NCI-H510A (cell line): ENCODE measurements at places on chromosomes 5 and 9.

- peak; percentile 11 for DNase-seq
These were observed 71.3 kb upstream of the HTR4 start for GRCh38 chr5:148725675-148726074.

DNA sequence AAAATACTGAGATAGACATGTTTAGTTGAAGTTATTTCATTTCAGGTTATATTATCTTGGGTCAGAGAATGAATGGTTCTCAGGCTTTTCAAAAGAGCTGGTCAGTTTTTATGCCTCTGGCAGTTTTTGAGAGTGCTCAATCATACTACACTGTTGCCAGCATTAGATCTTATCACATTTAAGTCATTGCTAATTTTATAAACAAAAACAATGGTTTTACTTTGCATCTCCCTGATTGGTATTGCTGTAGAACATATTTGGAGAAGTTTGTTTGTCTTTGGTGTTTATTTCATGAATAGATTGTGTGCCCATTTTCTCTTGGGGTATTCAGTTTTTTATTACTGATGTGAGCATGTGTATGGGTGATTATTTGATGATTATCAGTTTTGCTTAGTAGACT, 1.5 kb downstream of the CATSPER3 start:
- no peak for DNase-seq

- DNase-seq = no peak
These were observed 56.5 kb downstream of the SLC22A5 start for GRCh38 chr5:132425975-132426524.

DNA sequence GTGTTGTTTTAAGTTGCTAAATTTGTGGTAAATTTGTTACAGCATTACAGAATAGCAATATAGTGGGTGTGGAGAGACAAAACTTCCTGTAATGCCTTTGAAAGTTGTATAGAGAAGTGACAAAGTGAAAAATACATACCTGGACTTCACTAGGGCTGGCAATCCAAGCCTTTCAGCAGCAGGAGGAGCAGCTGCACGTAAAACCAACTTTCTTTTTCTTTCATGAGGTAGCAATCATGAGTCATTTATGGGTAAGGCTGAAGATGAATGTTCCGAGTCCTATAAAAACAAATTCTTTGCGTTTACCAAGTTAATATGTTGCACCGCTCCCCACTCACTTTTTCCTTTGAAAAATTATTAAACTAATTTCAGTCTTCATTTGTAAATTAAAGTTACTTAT, 1138.2 kb downstream of the TAF11L14 start:
- no peak for DNase-seq

GRCh38 chr5:17737092-17737491, 102.8 kb downstream of the TAF11L14 start:
- no peak for DNase-seq

- no peak for DNase-seq
These were observed 123.0 kb downstream of the ADAMTSL1 start for GRCh38 chr9:18596920-18597319.

- no peak for DNase-seq
These were observed 8.1 kb downstream of the IL12B start for GRCh38 chr5:159322180-159322579.

- DNase-seq = no peak
These were observed 122.5 kb upstream of the TMEM161B start for GRCh38 chr5:88391116-88391515.

GRCh38 chr5:104942735-104943134, 1380.1 kb upstream of the NUDT12 start:
- no peak for DNase-seq

- no peak for DNase-seq
These were observed 1.3 kb upstream of the PROP1 start for GRCh38 chr5:177997319-177997670.

- no peak for DNase-seq
These were observed 21.3 kb upstream of the SERINC5 start for GRCh38 chr5:80277191-80277590.

GRCh38 chr5:2007878-2008501, 125.3 kb upstream of the IRX4 start:
- no peak for DNase-seq

DNA sequence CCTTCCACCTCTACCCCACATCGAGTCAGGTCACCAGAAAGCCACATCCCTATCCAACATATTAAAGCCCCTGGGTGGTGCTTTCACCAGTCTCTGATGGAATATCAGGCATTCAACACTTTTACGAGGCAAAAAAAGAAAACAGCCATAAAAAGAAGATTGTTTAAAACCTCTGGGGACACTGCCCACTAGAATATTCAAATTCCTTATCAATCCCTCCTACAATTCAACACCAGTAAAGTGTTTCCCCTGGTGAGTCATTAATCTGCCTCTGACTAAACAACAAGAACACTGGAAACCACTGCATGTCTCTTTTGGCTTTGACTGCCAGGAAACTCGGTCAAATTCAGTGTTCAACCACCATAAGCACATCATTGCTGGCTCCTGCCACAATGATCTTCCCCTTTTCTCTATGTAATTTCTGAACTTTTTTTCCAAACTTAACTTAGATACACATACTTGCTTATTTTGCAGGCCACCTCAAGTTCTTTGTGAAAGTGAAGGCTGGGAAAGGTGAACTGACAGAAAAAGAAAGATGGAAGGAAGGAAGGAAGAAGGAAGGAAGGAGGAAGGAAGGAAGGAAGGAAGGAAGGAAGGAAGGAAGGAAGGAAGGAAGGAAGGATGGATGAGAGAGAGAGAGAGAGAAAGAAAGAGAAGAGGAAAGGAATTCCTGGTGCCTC, 105.3 kb downstream of the PAX5 start:
- no peak for DNase-seq

DNA sequence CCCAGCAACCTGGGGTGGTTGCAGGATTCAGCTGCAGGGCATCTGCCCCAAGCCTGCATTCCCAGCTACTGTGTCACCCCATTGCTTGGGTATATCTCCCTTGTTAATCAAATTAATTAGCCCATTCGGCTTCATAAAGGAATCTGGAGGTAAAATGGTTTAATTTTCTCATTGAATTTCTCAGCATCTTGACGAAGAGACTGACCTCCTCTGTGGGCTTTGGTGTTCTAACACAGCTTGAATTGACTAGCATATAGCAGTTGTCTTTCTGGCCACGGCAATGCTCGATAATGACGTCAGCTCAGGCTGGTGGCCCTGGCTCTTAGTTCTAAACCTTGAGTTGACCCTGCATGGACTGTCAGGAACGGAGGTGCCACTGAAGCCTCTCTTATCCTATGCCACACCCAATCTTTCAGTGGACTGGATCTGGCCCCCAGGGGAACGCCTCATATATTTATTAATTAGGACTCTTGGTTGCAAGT, 72.4 kb downstream of the MSX2 start:
- no peak for DNase-seq

GRCh38 chr5:173679909-173680630, 63.6 kb upstream of the BOD1 start:
- DNase-seq = no peak

- no peak for DNase-seq
These were observed 311.7 kb downstream of the TRIM36 start for GRCh38 chr5:114857941-114858551.

- no peak for DNase-seq
These were observed 35.0 kb upstream of the FUBP3 start for GRCh38 chr9:130544364-130544763.

DNA sequence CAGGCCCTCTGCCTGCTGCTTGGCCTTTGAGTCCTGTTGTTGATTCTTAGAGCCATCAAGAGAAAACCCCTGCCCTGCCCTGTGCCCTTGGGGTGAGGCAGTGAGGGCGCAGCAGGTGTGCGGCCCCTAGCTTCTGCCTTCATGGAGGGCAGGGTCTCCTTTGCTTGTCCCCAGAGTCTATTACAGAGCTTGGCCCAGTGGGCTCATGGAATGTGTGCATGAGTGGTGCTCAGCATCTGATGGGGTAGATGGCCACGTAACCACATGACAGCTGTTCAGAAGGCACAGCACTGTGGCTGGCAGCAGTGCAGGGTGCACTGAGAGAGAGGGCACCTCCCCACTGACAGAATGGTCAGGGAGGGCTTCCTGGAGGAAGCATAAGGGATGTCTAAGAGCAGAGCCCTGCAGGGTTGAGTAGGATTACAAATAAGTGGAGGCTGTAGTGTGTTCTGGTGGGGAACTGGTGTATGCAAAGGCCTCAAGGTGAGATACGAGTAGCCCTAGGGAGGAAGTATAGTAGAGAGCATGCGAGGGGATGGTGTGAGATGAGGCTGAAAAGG, 70.8 kb downstream of the MACROH2A1 start:
- DNase-seq = no peak

GRCh38 chr5:137649228-137649935, 86.5 kb downstream of the KLHL3 start:
- no peak for DNase-seq

DNA sequence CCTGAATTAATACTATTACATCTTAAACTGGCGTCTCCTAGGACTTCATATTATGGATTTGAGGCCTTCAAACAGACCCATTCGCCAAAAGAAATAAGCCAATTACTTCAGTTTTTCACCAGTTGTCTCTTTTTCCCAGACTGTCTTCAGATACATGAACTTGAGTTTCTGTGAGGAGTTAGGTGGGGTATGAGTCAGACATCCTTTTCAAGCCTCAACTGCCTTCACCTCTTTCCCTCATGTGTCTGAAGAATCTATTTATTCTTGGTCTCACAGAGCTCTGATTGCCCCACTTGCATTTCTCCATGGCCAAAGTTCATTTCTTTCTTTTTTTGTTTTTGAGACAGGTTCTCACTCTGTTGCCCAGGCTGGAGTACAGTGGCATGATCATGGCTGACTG, 12.5 kb downstream of the WNT8A start:
- DNase-seq = no peak

- DNase-seq = no peak
These were observed 190.5 kb downstream of the ADAMTS12 start for GRCh38 chr5:33701251-33701650.

GRCh38 chr9:131739133-131739958, 530 bp downstream of the RAPGEF1 start:
- no peak for DNase-seq

DNA sequence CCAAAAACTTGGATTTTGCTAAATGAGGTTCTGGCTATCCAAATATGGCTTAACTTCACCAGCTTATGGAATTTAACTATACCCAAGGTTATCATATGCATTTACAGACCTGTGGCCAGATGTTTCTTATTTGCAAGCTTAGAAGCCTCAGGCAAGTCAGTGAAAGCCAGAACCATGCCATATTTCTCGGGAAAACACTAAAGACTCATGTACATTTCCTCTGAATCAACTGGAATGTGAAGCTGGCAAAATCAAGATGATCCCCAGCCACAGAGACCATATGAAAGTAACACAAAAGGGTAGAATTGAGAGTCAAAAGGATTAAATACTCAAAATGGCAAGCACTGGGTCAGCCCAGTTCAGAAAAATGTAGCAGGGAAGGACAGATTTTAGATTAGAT, 76.4 kb upstream of the SLC1A1 start:
- DNase-seq = no peak

DNA sequence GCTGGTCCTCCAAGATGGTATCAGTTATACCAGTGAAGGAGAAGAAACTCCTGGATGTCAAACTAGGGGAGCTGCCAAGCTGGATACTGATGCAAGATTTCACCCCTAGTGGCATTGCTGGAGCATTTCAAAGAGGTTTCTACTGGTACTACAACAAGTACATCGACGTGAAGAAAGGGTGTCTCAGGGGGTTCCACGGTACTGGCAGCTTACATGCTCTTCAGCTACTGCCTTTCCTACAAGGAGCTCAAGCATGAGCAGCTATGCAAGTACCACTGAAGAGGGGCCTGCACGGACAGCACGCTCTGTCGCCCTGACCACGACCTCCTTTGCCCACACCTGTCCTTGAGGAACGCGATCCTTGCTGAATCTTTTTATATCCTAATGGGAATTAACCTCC, 19.5 kb downstream of the ACTL7B start:
- DNase-seq = no peak

GRCh38 chr9:76267284-76267652, 127.0 kb downstream of the RFK start:
- no peak for DNase-seq

- DNase-seq = no peak
These were observed 22.4 kb downstream of the UTP15 start for GRCh38 chr5:73587923-73588322.

GRCh38 chr5:4576908-4577307, 563.2 kb upstream of the ADAMTS16 start:
- no peak for DNase-seq

- no peak for DNase-seq
These were observed 123.1 kb downstream of the NPR3 start for GRCh38 chr5:32834251-32834650.

DNA sequence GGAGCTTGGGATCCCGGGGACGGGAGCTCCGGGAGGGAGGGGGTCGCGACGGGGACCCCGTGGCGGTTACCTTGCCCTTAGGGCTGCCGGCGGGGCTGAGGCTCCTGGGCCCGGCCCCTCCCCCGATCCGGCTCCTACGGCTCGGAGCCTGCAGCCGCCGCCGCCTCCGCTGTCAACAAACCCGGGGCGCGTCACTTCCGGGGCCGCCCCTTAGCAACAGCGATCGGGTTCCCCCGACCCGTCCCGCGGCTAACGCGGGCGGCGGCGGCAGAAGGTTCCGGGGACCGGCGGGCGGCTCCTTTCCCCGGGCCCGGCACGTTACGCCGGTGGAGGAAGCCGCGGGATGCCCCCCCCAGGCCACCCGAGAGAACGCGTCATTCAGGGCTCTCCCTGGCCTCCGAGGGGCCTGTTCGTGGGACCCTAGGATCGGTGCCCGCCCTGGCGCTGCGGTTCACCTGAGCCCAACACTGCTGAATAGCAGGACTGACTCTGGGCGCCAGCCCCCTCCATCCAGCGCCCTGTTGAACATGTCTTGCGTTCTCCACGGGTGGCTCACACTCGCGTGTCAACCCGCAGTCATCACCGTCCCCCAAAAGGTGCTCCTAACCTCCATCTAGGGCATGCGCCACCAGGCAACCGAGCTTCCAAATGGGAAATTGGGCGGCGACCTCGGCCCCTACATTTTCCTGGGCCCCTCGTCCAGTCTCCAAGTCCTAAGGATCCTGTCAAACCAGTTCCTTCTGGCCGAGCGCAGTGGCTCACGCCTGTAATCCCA, at the start of gene ZER1:
TSS of gene ZER1 (minus strand) at position 183 of the 775 bp plus-strand sequence. CDS start 16,362 bp downstream, outside the sequence.
- peak; percentile 90 for DNase-seq

GRCh38 chr5:177362292-177362609, 4.5 kb downstream of the RGS14 start:
- no peak for DNase-seq

- DNase-seq = no peak
These were observed 88.4 kb downstream of the CAMSAP1 start for GRCh38 chr9:135818718-135819475.

GRCh38 chr9:17776735-17777134, 197.9 kb downstream of the SH3GL2 start:
- DNase-seq = no peak

GRCh38 chr5:143011585-143011984, 241.4 kb downstream of the ARHGAP26 start:
- DNase-seq = no peak

- DNase-seq = no peak
These were observed 133.1 kb upstream of the FBXL7 start for GRCh38 chr5:15366676-15367391.

DNA sequence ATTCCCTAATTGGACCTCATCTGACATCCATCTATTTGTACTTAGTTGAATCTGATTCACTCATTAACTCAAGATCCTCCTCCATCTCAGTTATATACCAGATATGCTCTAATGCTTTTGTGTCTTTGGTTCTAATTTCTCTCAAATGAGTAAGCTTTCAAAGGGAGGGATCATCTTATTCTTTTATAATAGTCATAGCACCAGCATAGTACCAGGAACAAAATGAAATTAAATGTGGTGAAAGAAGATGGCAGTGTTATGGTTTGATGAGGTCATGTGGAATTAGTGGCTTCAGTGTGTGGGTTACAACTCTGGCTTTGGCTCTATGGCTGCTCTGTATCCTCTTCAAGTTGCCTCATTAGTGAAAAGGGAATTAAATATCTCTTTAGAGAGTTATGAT, 32.5 kb upstream of the ZNF366 start:
- no peak for DNase-seq
